ENCODE measurements at places on chromosomes 11 and 22.

- no peak for DNase-seq
Observed at GRCh38 chr11:64025205-64025604, 10.5 kb upstream of the FLRT1 start.

GRCh38 chr11:74171630-74171968, 510 bp downstream of the PPME1 start:
- no peak for DNase-seq

DNA sequence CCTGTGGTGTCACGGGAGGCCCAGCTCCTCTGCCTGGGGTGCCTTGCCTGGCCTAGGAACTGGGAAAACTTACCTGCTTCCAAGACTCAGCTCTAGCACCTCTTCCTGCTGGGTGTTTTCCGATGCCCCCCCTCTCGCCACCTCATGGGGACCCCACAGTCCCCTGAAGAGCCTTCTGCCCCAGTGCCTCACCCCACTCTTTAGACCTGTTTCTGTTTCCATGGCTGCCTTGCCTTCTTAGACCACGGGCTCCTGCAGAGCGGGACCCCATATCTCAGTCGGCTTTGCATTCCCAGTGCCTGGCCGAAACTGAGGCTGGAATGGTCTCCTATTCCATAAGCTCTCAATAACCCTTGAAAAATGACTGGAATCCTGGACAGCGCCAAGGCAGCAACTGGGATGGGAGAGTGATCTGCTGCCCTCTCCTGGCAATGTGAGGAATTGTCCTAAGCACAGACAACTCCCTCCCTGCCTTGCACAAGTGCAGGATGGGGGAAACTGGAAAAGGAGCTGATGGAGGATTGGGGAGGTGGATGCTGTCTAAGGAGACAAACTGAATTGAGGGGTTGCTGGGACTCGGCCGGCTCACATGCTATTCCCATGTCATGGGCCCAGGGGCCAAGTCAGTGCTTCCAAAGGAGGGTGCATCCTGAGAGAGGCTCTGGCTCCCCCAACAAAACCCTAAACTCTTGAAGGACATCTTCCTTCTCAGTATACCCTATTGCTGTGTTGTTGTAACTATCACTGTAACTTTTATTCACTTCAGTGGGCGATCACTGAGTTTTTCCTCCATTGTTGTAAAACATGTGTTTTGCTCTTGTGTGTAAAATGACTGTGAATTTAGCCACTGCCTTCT, 26.6 kb upstream of the IL17RA start:
- DNase-seq = no peak

GRCh38 chr11:128405714-128406662, 181.4 kb downstream of the ETS1 start:
- DNase-seq = no peak

GRCh38 chr22:45870011-45870410, 107.0 kb downstream of the WNT7B start:
- no peak for DNase-seq

Data from thymus (tissue), 14 donors.